ENCODE measurements at places on chromosomes 2 and 18. TPM values are rescaled to one million over a fixed set of nuclear protein-coding genes. Genes with fewer than 3 reads are reported as not detected.

The CCBE1 gene
- 30.1 TPM for total RNA-seq

The FLACC1 gene
- total RNA-seq = 1.4 TPM

The HRH4 gene
- not detected for total RNA-seq

The TRPM8 gene
- total RNA-seq = not detected

The KCNJ13 gene
- total RNA-seq = not detected

The ELOA2 gene
- not detected for total RNA-seq

The ZNG1B gene
- 24.9 TPM for total RNA-seq

The ALPP gene
- not detected for total RNA-seq

The FAM161A gene
- 1.3 TPM for total RNA-seq

The FMNL2 gene
- 14.8 TPM for total RNA-seq

The SIX3 gene
- total RNA-seq = not detected

The LOXL3 gene
- total RNA-seq = 76.8 TPM

The PFN4 gene
- total RNA-seq = not detected

The CYB5A gene
- total RNA-seq = 68.8 TPM

The CCDC102B gene
- 13.4 TPM for total RNA-seq

The ANKRD29 gene
- 0.90 TPM for total RNA-seq

The MPHOSPH10 gene
- 12.3 TPM for total RNA-seq

The KLHL29 gene
- 5.2 TPM for total RNA-seq

The UGGT1 gene
- 60.8 TPM for total RNA-seq

The TMEM17 gene
- 1.4 TPM for total RNA-seq

The FN1 gene
- 27,606 TPM for total RNA-seq

The LTBP1 gene
- 127 TPM for total RNA-seq

The MEIS1 gene
- 12.3 TPM for total RNA-seq

The TCF7L1 gene
- 2.9 TPM for total RNA-seq

The TEX44 gene
- not detected for total RNA-seq

The CYRIA gene
- 2.9 TPM for total RNA-seq

The TMEM163 gene
- 1.3 TPM for total RNA-seq

The GPR17 gene
- not detected for total RNA-seq

The OBSL1 gene
- total RNA-seq = 63.2 TPM

The TTL gene
- total RNA-seq = 27.8 TPM

The OSBPL1A gene
- total RNA-seq = 22.2 TPM

The PDE1A gene
- total RNA-seq = 206 TPM

The FBXO48 gene
- total RNA-seq = 0.49 TPM
